ENCODE measurements at places on chromosomes 13 and 19. TPM values are rescaled to one million over a fixed set of nuclear protein-coding genes. Genes with fewer than 3 reads are reported as not detected.

The C19orf38 gene
- total RNA-seq = 9.9 TPM

DNA sequence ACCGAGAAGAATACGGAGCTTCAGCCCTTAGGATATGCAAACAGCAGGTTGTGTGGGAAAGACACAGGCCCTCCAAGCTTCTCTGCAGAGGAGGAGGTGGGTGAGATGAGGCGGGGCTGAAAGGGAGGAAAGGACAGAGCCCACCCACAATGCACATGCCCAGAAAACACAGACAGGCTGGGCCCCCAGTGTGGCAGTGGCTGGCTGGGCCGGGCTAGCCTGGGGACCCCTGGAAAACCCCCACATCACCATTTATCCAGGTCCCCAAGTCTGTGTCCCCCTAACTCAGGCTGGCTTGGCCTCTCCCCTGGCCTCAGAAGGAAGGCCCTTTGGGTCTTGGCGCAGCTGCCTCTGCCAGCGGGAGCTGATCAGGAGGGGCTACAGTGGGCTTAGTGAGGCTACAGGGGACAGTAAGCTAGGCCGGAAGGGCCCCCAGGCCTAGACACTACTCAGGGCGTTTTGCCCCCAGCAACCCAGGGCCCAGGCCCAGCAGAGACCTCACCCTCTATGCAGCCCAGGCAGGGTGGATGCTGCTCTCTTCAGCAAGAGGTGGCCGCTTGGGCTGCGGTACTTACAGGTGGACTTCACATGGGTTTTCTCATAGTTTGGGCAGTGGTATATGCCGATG, 119.5 kb downstream of the TUBA3C start:
- H3K27ac ChIP-seq = no peak overlapping the region
- no peaks in the 10 kb centered on the region for H3K36me3 ChIP-seq
- DNase-seq = no peak
- H3K4me1 ChIP-seq = no peaks in the 10 kb centered on the region
- H3K27me3 ChIP-seq = no peaks in the 10 kb centered on the region
- H3K4me3 ChIP-seq = no peak overlapping the region

DNA sequence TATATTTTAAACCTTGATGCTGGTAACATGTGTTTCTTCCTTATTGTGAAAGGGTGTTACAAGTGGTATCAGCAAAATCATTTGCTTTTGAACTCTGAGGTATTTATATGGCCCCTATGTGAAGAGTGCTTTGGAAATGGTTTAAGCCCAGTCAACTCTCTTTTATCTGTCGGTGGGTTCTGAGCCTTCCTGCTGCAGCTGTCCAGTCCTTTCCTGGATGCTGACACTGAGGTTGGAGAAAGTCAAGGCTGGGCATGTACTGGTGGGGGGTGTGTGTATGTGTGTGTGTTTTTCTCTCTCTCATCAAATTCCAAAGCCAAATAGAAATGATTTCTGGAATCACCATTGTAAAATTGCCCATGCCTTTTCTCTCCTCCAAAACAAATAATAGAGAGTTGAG, 221.2 kb downstream of the LMO7 start:
- H3K36me3 ChIP-seq = peaks cover 2% of the 10 kb centered on the region
- no peak overlapping the region for H3K4me3 ChIP-seq
- no peak for DNase-seq
- H3K27me3 ChIP-seq = no peaks in the 10 kb centered on the region
- no peaks in the 10 kb centered on the region for H3K4me1 ChIP-seq

DNA sequence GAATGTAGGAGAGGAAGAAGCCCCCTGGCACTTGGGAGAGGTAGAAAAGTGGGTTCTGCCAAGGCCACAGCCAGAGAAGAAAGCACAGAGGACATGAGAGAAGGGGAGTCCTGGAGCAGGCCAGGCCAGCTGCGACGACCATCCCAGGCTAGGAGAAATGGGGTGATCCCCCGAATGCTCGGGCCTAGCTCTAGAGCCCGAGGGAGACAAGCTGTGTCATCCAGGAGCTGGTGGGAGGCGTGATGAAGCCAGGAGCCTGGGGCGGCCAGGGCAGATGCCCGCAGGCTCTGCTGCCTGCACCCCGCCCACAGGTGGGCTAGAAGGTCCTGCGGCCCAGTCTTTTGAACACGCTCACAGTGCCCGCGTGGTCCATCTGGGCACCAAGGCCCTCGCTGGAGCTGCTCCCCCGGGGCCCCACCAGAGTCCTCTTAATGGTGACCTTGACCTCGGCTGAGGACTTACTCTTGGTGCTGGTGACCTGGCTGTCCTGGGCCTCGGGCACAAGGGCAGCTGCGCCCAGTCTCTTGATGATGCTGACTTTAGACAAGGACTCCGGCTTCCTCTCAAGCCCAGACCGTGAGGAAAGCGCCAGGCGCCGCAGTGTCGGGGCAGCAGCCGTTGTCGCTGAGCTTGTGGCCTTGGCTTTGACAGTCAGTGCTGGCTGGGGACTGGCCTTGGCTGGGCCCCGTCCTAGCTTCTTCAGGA, 26.5 kb downstream of the C19orf47 start:
- H3K27ac ChIP-seq = no peak overlapping the region
- no peaks in the 10 kb centered on the region for H3K27me3 ChIP-seq
- H3K4me3 ChIP-seq = no peak overlapping the region
- H3K36me3 ChIP-seq = peaks cover 12% of the 10 kb centered on the region

DNA sequence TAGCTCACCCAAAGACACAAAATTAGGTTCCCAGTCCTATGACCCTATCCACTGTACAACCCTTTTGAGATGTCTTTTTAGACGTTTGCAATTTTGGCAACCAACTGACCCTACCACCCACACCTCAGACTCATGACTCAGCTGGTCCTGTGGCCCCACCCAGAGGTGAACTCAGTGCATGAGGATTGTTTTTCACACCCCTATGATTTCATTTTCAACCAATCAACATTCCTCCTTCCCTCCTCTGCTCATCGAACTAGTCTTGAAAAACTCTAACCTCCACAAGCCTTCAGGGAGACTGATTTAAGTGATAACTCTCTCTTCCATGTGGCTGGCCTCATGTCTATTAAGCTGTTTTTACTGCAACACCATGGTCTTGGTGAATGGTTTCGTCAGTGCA, 350.7 kb downstream of the UQCRFS1 start:
- no peaks in the 10 kb centered on the region for H3K27me3 ChIP-seq
- H3K36me3 ChIP-seq = no peaks in the 10 kb centered on the region
- no peak overlapping the region for H3K27ac ChIP-seq
- no peak overlapping the region for H3K4me3 ChIP-seq
- DNase-seq = no peak

The GRIK5 gene
- 1.1 TPM for total RNA-seq

DNA sequence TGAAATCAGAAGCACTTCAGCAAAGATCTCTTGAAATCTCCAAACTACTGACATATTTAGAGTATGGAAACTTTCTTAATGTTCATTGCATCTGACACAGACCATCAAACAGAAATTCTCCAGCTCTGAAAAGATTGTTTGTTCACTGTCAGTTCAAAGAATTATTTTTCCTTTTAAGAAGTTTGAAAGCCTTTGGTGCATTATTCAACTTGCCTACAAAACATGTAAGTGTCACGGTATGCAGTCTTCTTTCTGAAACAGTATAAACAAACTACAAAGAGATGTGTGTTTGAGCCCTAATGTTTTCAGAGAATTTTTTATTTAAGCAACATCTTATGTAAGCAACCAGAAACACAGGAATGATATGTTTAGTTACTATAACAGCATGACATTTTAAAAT, 125.4 kb downstream of the FGF14 start:
- H3K36me3 ChIP-seq = no peaks in the 10 kb centered on the region
- DNase-seq = no peak
- no peak overlapping the region for H3K27ac ChIP-seq
- peaks cover 16% of the 10 kb centered on the region for H3K27me3 ChIP-seq
- H3K4me3 ChIP-seq = no peak overlapping the region
- no peaks in the 10 kb centered on the region for H3K4me1 ChIP-seq

The PGPEP1 gene
- 55.5 TPM for total RNA-seq

DNA sequence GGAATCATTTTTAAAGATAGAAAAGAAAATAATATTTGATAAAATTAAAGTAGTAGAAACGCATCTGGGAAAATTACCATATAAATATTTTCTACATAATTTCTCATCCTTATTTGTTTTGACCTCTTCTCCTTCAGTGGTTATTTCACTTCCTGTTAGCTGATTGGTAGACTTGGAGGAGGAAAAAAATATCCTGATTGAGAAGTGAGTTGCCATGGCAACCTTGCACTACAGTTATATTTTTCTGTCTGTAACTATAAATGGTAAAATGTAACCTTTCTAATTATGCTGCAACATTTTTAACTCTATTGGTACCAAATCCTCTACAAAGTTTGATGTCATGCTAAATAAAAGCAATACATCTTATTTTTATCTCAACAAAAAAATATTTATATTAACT, 45.2 kb downstream of the SCEL start:
- no peak for DNase-seq
- no peak overlapping the region for H3K27ac ChIP-seq

The ADGRE3 gene
- not detected for total RNA-seq

DNA sequence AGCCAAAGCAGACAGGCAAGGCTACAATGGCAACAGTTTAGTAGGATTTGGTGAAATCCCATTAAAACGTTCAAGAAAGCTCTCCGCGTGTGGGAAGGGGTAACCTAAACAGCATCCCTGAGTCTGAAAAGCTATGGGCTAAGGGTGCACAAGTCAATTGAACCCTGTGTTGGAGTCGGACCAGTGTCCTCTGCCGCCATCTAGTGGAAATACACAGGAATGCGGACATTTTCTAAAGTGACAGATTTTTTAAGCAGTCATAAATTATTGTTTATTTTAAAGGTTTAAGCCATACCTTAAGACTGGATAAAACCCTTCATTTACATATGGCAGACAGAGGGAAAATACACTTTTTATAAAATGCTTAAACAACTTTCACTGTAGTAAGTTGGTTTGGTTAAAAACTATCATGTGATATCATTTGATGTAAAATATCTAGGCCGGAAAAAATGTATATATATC, 26.5 kb upstream of the LSM14A start:
- H3K36me3 ChIP-seq = no peaks in the 10 kb centered on the region
- H3K27ac ChIP-seq = no peak overlapping the region
- no peaks in the 10 kb centered on the region for H3K4me1 ChIP-seq
- H3K27me3 ChIP-seq = no peaks in the 10 kb centered on the region
- DNase-seq = peak; percentile 55

- no peak overlapping the region for H3K27ac ChIP-seq
- H3K4me3 ChIP-seq = no peak overlapping the region
- no peaks in the 10 kb centered on the region for H3K36me3 ChIP-seq
These were observed 727.4 kb upstream of the SLITRK1 start for GRCh38 chr13:84609716-84610115.

DNA sequence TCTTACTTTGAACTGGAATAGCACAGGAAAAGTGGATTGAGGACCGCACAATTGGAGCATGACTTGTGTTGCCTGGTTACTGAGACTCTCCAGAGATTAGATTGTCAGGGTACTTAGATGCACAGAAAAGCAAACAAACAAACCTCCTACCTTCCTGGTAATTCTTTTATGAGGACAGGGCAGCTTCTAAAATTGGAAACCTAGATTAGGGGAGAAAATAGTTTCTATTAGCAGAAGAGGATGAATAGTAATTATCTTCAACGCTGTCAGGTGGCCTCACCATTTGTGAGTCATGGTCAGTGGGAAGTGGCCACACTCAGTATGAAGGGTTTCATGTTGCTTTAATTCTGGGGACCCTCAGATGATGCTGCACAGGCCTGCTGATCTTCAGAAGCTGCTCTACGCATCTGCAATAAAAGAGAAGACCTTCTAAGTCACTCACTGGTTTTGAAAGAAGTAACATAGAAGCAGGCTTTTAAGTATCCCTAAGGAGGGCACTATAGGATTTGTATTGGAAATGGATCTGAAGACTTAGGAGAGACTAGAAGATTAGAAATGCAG, 106.8 kb downstream of the LACC1 start:
- DNase-seq = no peak
- H3K4me3 ChIP-seq = no peak overlapping the region
- no peaks in the 10 kb centered on the region for H3K27me3 ChIP-seq
- H3K4me1 ChIP-seq = no peaks in the 10 kb centered on the region

DNA sequence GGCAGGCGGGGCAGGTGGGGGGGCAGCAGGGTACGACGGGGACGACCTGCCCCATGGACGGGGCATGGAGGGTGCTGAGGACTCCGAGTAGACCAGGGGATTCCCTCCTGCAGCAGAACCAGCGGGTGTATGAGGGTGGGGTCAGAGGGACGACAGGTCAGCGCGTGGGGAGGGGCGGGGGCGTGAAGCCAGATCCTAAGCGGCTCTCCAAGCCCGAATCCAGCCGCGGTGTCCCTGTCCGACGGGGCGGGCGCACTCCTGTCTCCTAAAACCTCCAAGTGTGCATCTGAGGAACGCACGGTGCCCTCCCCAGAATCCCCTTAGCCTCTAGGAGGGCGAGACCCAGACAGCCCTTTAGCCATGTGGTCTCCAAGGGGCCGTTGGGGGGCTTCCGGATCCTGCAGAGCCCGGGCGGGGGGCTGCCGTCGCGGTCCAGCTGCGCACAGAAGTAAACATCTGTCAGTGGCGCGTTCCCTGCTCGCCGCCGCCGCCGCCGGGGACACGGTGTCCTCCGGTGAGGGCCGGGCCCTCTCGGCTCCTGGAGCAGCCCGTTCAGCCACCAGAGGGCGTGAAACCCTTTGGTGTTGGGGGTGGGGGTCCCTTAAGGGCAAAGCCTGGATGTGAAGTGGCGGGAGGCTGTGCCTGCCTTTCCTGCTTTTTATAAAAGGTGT, 730 bp downstream of the NRTN start:
- peaks cover 26% of the 10 kb centered on the region for H3K27me3 ChIP-seq
- H3K27ac ChIP-seq = no peak overlapping the region

The C19orf18 gene
- 2.1 TPM for total RNA-seq

The ZNF426 gene
- 22.1 TPM for total RNA-seq

DNA sequence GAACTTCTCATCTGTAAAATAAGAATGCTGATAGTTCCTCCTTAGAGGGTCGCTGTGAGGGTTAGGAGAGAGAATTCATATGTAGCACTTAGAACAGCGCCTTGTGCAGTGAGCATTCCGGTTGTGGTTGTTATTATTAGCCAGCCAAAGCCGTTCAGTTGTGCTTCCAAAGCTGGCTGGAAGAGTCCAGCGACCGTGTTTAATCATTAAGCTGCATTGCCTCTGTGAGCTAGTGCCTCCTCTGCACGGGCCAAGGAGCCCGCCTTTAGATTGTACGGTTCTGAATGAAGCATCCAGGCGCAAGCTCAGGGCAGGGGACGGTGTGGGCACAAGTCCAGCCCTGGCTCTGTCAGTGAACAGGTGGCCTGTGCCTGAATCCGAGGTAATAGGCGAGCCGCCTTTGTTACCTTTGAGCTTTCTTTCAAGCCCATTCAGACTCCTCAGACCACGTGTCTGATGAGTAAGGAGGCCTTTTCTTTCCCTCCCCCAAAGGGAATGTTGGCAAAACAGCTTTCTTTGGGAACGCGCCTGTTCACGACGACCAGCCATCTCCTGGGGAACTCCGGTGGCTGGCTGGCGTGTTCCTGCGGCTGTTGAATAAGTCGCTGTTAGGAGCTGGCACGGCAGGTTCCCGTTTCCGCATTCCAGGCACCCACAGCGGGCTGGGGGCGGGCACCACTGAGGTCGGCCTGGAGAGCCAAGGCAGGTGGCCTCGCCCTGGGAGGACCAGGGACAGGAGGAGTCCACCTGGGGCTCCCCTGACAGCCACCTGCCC, 25.1 kb downstream of the SIPA1L3 start:
- no peaks in the 10 kb centered on the region for H3K27me3 ChIP-seq
- H3K27ac ChIP-seq = no peak overlapping the region
- H3K4me1 ChIP-seq = peaks cover 16% of the 10 kb centered on the region
- peaks cover 15% of the 10 kb centered on the region for H3K36me3 ChIP-seq

Data from activated T-cell treated with anti-CD3 and anti-CD28 coated beads, Interleukin-2, amount 50 U/mL, for 72 hours (primary cell).